ENCODE measurements at places on chromosomes 5 and 9.

DNA sequence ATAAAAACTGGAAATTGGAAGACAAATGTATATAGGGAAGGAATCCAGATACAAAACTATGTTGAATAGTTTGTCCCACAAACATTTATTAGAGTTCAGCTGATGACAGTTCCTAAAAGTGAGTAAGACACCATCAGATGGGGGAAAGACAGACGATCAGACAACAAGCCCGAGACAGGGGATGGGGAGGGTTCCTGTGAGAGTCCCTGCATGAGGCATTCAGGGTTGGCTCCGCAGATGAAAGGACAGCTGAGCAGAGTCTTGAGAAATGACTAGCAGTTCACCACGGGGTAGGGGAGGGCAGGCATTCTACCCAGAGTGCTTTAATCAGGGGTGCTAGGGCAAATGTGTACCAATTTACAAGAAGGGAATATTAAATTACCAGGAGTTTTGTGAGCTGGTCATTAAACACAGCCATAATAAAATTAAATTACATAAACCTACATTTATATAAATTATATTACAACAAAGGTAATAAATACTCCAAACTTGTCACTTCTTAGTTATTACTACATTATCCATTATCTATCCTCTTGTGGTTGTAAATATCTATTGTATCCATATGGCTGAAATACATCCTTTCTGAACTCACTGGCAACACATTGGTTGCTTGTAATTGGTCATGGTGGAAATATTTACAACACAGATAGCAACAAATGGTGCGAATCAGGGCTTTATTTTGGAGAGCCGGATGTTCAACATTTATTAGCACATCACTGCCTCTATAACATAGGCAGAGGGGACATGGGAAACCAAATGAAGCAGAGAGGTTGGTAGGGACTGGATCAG is 27.8 kb downstream of the TNFSF15 start:
- peak; percentile 34 for DNase-seq

DNA sequence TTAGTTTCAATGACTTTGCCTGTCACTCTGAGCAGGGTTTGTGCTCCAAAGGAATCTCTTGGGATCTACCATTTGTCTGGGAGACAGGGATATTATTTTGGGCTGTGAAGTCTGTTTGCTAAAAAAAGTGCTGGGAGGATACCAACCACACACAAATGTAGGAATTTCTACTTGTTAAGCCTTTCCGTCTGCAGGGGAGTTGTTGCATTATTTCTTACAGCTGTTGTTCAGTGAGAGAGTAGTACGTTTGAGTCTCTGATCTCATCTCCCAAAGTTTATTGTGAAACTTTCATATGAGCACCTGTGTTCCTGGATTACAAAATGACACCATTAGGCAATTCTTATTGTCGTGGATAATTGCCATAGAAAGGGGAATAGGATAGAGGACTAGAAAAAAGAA is 78.3 kb upstream of the SEMA6A start:
- DNase-seq, result no peak

GRCh38 chr9:137891588-137892423 is 14.2 kb downstream of the CACNA1B start:
- DNase-seq, result no peak

GRCh38 chr9:77462066-77462465 is 186.1 kb downstream of the GNA14 start:
- DNase-seq, result no peak

DNA sequence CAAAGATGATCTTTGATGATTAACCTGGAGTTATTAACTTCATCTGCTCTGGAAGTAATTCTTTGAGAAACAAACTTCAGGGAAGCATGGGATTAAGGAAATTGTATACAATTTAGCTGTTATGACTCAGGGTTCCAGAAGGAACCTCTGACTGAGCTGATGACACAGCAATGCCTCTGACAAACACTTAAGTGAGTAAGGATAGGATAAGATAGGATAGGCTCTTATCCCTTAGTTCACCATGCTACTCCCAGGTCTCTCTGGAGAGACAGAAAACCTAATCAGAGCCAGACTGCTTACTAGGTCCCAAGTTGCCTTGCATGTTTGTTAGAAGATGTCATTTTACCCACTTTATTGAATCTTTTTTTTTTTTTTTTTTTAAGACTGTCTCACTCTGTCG is 12.6 kb upstream of the TMEM38B start:
- DNase-seq, result peak; percentile 22

GRCh38 chr5:54651482-54652076 is 134.0 kb downstream of the SNX18 start:
- DNase-seq, result no peak

- no peak for DNase-seq
Measured at GRCh38 chr5:59319250-59319649, 574.3 kb downstream of the PDE4D start.

DNA sequence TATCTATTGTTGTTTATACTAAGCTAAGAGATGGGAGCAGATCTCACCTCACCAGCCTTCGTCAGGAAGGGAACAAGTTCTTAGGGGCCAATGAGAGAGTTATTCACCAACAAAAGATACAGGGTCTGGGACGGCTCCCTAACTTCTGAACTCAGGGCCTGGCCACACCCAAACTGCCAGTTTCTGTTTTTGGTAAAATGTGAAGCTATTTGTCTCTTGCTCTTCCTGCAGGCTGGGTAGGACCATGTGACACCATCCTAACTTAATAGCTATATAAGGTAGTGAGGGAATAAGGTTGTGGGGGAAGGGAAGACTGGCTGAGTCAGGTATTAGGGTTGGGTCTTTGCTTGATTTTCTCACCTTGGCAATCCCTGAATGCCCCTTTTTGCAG is 480.5 kb downstream of the KDM4C start:
- no peak for DNase-seq

GRCh38 chr5:55600497-55601203 is 65.9 kb upstream of the PLPP1 start:
- DNase-seq, result peak; percentile 84

DNA sequence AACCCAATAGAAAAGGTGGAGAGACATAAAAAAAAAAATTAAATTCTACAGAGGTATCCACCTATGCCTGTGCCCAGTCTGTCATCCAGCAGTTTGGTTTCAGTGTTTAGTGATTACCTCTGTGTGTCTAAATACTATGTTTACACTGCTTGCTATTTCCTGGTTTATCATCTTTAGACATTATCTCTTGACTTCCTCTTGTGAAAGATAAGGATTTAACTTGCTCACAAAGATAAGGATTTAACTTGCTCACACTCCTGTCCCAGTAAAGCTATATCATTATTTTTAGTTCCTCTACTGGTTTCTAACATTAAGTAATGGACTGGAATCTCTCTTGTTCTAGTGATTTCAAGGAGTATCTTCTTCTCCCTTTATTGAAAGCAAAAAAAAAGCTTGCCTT is 53.9 kb upstream of the ZFR start:
- no peak for DNase-seq

- DNase-seq, result no peak
Measured at GRCh38 chr5:179438461-179438860, 93.2 kb upstream of the ADAMTS2 start.

GRCh38 chr5:41182666-41183065 is 30.7 kb downstream of the C6 start:
- DNase-seq, result no peak

- DNase-seq, result no peak
Measured at GRCh38 chr5:2877522-2877921, 126.0 kb upstream of the IRX2 start.

DNA sequence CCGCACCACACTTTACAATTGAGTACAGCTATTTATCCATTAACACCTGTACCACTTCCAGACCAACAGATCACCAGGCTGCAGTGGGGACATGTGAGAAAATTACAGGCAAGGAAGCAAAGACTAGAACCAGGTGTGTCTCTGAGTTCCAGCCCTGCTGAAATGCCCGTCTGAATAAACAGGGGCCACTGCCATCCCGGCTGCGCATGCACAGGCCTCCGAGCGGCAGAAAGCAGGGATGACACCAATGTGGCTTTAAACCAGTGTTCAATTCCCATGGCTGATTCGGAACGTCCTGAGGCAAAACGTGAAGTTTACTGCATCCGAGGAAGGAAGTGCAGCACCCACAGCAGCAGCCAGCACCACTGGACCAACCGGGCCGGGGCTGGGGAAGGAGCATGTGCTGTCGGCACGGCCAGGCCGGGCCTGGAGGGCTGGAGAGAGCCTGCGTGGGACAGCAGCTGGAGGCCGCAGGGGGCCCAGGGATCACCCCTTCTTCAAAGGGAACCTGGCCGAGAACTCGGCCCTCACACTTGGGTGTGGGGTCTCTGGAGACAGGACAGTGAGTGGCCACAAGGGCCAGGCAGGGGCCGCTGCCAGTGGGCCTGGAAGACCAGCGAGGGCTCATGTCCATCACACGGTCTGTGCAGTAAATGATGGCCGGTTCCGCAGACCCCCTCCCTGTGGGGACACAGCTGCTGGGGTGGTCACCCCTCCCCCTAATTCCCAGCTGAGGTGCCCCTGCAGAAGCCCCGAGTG is 33.0 kb upstream of the SLC12A7 start:
- DNase-seq, result no peak

- DNase-seq, result no peak
Measured at GRCh38 chr9:99595796-99596195, 225.9 kb upstream of the NR4A3 start.

DNA sequence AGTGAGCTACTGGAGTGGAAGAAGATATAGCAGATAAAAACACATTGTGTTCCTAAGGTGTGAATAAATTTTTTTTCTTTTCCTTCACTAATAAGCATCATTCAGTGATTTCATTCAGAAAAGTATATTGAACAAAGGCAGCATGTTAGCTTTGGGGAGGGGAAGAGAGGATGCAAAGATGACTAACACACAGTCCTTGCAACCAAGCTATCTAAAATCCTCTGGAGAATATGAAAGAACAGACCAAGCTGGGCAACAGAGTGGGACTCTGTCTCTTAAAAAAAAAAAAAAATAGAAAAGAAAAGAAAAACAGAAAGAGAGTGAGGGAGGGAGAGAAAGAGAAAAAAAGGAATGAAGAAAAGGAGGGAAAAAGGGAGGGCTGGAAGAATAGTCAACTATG is 22.3 kb upstream of the OMD start:
- no peak for DNase-seq

- no peak for DNase-seq
Measured at GRCh38 chr5:35853631-35854030, 3.1 kb upstream of the IL7R start.

- DNase-seq, result no peak
Measured at GRCh38 chr9:1298046-1298445, 247.9 kb downstream of the DMRT2 start.

DNA sequence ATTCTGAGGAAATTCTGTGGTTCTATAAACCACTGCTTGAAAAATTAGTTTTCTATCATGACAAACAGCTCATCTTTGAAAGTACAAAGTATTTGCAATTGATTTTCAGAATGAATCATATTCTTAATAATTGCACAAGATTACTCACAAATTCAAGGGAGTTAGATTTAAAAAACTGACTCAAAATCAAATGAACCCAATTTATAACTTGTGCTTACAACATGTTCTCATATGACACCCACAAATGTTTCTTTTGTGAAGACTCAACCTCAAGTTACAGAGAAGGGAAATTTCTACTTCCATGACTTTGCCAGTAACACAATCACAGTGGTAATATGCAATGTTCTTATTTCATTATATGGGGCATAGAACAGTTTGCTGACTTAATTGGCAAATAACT is 272.0 kb upstream of the ACTBL2 start:
- no peak for DNase-seq

DNA sequence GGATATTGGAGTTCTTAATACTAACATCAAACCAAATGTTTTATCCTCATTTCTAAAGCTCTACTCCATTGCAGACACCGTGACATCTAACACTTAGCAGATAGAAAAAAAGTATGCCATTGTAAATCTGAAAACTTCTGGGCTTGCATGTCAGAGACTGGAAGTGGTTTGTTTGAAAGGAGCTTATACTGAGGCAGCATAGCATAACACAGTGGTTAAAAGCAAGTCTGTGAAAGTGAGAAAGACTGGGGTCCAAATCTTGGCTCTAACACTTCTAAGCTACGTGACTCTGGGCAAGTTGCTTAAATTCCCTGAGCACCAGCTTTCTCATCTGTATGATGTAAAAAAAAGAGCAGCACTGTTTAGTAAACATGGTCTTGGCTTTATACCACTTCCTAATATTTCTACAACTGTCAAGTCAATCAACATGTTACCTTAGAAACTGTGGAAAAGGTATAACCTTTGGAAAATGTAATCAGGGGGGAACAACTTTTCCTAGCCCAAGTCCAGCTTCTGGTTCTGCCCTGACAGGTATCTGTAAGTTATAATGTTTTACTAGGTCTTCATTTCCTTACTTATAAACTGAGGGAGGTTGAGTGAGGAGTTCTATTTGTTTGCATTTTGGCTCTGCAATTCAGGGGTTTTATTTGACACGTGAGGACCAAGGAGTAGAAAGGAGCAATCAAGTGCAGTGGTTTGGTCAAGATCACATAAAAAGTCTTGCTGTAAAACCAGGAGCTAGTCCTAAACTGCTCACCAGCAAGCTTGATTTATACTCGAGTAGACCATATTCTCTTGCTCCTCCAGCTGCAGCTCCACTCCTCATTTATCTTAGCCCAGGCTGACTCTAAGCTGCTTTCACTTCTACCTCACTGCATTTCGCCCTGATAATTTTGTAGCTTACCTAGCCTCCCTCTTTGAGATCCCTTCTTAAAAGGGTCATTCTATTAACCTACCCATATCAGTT is 541.0 kb downstream of the RAB3C start:
- DNase-seq, result no peak

GRCh38 chr5:55411876-55412275 is 104.1 kb downstream of the MTREX start:
- no peak for DNase-seq

GRCh38 chr5:112125903-112126302 is 293.2 kb downstream of the EPB41L4A start:
- no peak for DNase-seq

GRCh38 chr9:122930541-122931225 is 629 bp downstream of the ZBTB26 start:
- DNase-seq, result no peak

DNA sequence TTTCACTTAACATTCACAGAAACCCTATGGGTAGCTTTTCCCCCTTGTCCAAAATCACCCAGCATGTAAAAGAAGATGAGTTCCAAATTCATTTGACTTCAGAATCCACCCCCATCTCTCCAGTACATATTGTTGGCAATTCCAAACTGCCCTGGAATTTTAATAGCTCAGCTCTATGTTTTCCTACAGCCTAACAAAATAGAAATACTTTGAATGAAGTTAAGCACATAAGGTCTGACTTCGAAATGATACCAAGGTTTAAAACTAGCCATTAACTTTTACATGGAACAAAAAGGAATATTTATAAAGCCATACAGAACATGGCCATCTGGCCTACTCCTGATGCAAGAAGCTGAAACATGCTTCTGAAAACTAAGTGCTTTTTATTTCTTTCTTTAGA is 634.3 kb downstream of the PDE4D start:
- no peak for DNase-seq

Data from vagina (tissue), 2 donors.